ENCODE measurements at places on chromosomes 13 and 19. TPM values are rescaled to one million over a fixed set of nuclear protein-coding genes. Genes with fewer than 3 reads are reported as not detected.

ZNF561 gene
- total RNA-seq = 24.1 TPM

LCP1 gene
- total RNA-seq = 66.3 TPM

PGLYRP1 gene
- not detected for total RNA-seq

ZNF222 gene
- total RNA-seq = 4.7 TPM

AP2S1 gene
- total RNA-seq = 93.8 TPM

GPR18 gene
- total RNA-seq = not detected

VSIG10L gene
- total RNA-seq = 1.6 TPM

PTH2 gene
- not detected for total RNA-seq

FCHO1 gene
- total RNA-seq = 8.9 TPM

KLK11 gene
- 0.85 TPM for total RNA-seq

P2RY11 gene
- total RNA-seq = 11.6 TPM
